HT-29 (cell line): ENCODE measurements at places on chromosomes 11 and 22. TPM values are rescaled to one million over a fixed set of nuclear protein-coding genes. Genes with fewer than 3 reads are reported as not detected.

The KIAA1671 gene
- total RNA-seq: 9.0 and 11.2 TPM in 2 replicates

The TSKU gene
- 107 and 118 TPM in 2 replicates for total RNA-seq

The MAPK8IP2 gene
- not detected in 2 replicates for total RNA-seq

The SMIM35 gene
- not detected in 2 replicates for total RNA-seq

DNA sequence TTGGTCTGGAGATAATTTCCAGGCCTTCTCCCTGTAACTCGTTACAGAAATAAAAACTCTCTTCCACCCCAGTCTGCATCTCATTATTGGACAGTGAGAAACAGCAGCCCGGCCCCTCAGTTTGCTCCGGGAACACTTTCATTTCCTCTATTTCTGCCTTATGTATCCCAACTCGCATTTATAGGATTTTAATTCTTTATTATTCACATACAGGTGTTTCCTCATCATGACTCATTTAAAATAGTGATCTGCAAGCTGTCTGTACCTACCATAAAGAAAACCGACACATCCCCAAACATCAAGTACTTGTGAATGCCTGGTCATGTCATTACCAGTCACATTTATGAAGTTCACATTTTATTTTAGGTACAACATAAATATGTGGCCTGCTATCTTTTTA is 42.8 kb downstream of the PIWIL3 start:
- no peak for DNase-seq

GRCh38 chr11:44199816-44200215 is 104.3 kb downstream of the EXT2 start:
- DNase-seq: no peak

- DNase-seq: no peak
These were observed 20.9 kb downstream of the MICALL1 start for GRCh38 chr22:37926771-37927636.

GRCh38 chr11:102760344-102761035 is 19.9 kb downstream of the MMP10 start:
- DNase-seq: no peak

GRCh38 chr11:96162816-96163499 is 180.0 kb downstream of the MAML2 start:
- no peak for DNase-seq
